ENCODE measurements at places on chromosomes 7 and 10.

GRCh38 chr7:34070511-34071323 is 165.4 kb downstream of the BMPER start:
- no peak for DNase-seq

DNA sequence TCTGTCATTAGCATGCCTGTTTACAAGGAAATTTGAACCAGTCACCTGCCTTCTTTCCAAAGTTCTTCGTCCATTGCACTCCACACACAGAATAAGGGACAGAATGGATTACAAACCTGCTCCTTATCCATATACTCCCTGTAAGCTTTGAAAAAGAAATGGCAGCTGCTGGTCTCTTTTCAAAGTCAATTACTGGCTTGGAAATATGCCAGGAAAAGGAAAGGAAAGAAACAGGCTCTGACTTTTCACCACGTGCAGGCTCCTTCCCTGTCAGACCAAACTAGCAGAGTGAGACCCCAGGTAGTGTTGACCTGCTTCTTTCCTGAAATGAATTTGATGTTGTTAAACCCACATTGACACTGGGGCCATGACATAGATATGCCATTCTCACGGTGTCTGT is 84.5 kb downstream of the LHFPL3 start:
- DNase-seq, result peak; percentile 3

DNA sequence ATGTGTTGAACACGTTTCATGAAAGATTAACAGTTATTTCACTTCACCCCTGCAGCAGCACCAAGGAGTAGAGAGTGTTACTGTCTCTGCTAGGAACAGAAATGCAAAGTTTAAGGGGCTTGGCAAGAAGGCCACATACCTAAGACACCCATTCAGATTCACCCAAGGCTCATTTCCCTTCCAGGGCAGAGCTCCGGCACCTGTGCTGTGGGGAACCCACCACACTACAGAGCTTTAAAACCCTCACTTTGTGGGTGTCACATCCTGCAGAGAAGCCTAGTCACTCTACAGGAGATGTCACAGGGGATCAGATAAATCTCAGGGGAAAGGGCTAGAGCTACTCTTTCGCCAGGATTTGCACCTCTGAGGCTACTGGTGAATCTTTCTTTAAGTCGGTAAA is 176.1 kb upstream of the KLF6 start:
- no peak for DNase-seq

DNA sequence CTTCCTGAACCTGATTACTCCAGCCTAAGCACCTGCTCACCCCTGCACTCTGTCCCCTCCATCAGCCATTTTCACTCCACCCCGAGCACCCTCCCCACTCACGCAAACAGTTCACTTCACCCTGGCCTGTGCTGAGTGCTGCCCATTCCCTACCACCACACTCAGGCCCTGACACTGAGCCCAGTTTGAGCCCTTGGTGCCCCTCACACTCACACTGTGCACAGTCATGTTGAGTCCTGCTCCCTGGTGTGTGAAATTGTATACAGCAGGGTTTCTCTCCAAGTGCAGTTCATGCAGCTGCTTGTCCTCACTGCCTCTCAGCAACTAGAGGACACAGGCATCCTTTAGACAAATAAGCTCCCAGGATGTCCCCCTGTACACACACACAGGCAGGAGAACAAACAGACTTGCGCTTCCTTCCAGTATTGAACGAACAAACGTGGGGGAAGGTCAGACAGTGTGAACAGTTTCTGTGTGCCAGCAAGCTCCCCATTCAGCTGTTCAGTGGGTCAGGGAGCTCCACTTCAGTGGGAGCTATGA is 6.8 kb downstream of the MYO1G start:
- DNase-seq, result no peak

Data from NCI-H2227 treated with DMSO at 0.1 percent for 48 hours (cell line).